ENCODE measurements at places on chromosomes 7 and 10.
A peak's percentile ranks its signal among the peaks of the same experiment; 100 is the strongest.

GRCh38 chr10:69629897-69630650, at the start of gene FAM241B:
Gene FAM241B (plus strand): TSS chr10:69630247. CDS start chr10:69631744, 1,497 bp downstream.
- DNase-seq, result peak; percentile 79

GRCh38 chr7:134024739-134025138, 102.4 kb upstream of the LRGUK start:
- DNase-seq, result no peak

DNA sequence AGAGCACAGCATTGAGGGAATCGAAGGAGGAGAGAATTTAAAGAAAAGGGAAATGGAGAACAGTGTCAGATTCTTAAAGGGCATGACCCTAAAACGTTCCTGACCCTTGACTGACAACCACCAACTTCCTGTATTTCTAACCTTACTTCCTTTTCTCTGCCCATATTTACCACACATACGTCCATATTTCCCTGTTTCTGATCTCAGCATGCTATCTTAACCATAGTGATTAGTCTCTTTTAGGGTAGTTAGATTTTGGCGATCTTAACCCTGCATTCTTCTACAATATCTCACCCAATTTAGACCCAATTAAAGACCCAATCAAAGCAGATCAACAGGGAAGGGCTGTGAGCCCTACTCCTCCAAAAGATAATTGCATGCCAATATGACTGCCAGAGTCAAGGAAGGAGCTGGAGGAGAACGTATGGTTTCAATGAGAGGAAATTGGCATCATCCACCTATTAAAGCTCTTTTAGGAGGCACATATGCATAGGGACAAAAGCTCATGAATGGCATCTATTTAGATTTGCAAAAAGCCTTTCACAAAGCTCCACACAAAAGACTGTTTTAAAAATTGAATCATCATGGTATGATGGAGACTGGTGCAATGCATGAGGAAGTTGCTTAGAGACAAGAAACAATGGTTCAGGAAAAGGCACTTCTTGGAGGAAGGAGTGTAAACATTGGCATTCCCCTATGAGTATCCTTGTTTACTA, 49.0 kb upstream of the ARHGAP12 start:
- DNase-seq, result no peak

- DNase-seq, result no peak
Observed at GRCh38 chr10:101859530-101859929, 15.9 kb upstream of the KCNIP2 start.

DNA sequence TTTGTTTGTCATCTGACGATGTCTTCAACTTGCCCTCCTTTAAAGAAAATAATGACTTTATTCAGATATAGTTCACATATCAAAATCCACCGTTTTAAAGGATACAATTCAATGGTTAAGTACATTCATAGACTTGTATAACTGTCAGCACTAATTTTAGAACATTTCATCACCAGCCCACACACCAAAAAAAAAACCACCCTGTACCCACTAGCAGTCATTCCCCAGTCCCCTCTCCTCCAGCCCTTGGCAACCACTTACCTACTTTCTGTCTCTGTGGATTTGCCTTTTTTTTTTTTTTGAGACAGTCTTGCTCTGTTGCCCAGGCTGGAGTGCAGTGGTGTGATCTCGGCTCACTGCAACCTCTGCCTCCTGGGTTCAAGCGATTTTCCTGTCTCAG, 5.3 kb upstream of the HILPDA start:
- no peak for DNase-seq

GRCh38 chr7:44101966-44102845, 1.9 kb upstream of the AEBP1 start:
- no peak for DNase-seq

DNA sequence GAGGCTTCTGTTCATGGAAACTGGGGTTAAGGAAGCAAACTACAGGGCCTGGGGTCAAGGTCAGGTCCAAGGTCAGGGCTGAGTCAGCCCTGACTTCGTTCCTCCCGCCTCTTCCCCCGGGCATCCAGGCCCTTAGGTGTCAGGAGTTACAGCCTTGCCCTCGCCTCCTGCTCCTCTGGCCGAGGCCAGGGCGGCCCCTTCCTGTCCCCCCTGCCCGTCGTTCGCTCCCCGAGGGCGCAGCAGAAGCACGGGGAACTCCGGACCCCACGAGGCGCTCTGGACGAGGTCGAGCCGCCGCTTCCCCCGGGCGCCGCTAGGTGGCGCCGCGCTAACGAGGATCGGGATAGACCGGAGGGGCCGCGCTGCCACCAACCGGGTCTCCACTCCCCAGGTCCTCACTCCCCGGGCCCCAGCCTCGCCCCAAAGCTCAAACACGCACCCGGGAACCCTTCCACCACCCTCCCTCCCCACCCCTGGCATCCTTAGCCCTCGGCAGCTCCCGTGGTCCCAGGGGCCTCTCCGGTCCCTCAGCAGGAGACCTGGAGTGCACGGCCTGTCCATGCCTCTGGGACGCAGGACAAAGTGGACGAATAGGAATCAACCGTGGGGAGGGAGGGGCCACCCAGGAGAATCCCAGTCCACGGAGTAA, 59.2 kb upstream of the MYL10 start:
- peak; percentile 62 for DNase-seq

GRCh38 chr7:51077987-51078370, 238.6 kb downstream of the COBL start:
- no peak for DNase-seq

DNA sequence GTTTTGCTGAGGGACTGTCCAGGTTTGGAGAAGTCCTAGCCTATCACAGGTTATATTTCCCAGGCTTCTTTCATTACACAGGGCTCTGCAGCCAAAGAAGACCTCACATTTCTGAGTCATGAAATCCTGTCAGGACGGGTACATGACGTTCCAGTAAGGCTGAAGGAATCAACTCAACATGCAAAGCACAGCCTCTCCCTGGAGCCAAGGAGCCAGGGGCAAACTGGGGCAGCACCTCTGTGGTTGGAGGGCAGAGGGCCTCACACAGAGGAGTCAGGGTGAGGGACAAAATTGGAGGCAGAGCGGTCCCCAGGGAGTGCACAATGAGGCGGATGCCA, 116.3 kb upstream of the GDF10 start:
- no peak for DNase-seq

DNA sequence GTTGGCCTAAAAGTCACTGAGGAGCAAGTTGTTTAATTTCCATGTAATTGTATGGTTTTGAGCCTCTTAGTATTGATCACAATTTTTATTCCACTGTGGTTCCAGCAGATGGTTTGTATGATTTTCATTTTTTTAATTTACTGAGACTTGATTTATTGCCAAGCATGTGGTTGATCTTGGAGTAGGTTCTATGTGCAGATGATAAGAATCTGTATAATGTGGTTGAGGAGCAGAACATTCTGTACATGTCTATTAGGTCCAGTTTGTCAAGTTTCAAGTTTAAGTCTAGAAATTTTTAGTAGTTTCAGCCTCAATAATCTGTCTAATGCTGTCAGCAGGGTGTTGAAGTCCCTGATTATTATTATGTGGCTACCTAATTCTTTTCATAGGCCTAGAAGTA, 22.7 kb upstream of the ZWINT start:
- no peak for DNase-seq

DNA sequence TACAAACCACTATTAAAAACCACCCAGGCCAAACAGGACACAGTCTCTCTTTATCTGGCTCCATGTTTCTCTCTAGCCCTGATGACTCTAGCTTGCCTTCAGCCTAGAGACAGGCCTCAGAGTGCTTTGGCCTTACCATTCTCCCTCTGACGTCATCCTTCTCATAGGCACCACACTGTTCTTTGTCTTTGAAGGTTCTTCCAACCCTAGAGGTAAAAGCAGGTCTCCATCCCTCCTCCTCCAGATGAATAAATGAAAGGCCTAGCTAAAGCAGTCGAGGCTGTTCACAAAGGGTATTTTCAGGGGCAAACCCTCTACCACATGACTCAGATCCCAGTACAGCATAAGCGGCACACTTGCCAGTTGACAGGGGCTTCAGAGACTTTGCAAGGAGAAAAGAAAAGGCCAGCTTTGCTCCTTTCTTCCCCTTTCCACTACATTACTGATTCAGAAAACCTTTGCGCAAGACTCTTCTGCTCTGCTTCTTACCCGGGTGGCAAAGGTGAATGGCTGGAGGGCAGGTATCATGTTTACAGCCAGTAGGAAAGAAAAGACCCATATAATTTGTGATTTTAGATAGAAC, 14.8 kb downstream of the NFE2L3 start:
- no peak for DNase-seq

- DNase-seq, result no peak
Observed at GRCh38 chr10:1920127-1920526, 182.8 kb upstream of the ADARB2 start.

- no peak for DNase-seq
Observed at GRCh38 chr7:47720141-47720906, 138.4 kb upstream of the TNS3 start.

GRCh38 chr10:60363187-60363586, 26.5 kb downstream of the ANK3 start:
- no peak for DNase-seq

DNA sequence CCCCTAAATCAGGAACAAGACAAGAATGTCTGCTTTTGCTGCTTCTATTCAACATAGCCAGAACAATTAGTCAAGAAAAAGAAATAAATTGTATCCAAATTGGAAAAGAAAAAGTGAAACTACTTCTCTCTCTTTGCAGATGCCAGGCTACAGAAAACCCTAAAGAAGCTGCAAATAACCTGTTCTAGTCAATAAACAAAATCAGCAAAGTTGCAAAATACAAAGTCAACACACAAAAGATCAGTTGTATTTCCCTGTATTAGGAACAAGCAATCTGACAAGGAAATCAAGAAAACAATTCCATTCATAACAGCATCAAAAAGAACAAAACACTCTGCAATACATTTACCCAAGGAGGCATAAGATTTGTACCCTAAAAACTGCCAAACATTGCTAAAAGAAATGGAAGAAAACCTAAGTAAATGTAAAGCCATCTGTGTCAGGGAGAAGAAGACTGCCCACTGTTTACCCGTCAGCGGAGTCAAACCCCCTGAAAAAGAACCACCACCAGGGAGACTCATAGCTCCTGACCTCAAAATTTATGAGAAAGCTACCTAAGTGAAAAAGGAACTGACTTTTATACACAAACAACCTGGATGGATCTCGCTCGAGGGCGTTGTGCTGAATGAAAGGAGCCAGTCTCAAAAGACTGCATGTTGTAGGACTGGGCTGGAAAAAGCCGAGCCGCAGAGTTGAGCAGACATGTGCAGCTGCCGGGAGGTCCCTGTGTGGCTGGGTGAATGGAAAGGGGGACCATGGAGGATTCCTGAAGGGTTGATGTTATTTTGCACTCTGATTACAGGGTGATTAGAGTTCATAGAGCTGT, 263.1 kb downstream of the MAD1L1 start:
- no peak for DNase-seq

- DNase-seq, result no peak
Observed at GRCh38 chr7:47693216-47693615, 111.3 kb upstream of the TNS3 start.

DNA sequence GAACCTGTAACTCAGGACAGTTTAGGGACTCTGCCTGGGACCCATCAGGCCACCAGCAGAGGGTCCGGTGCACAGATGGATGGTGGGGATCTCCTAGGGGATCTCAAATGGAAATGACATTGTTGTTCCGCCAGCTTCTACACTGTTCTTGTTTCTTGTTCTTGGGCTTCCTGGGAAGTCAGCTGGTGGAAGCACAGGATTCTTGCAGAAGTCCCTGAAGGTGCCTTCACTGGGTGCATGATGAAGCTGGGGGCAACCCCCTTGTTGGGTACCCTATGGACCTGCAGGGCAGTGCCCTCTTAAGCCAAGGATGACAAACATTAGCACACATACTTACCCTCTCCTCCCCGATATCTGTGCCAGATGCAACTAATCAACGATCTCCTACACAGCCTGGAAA, 18.6 kb downstream of the SFTPD start:
- DNase-seq, result no peak

GRCh38 chr7:78479348-78479747, 680.8 kb downstream of the PHTF2 start:
- DNase-seq, result no peak

DNA sequence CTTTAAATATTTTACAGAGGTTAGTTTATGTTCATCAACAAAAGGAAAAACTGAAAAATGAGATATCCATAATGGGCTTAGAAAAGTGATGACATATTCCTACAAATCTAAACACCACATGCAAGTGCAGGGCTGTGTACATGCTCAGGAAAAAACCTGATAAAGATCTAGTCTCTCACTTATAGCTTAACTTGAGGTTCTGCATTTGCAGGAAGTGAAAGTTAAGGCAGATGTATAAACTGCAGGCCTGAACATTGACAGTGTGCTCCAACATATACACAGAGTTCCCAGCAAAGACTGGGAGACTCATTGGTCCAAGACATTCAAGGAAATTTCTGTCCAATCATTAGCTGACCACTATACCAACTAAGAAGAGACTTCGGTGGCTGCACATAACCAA, 63.8 kb upstream of the RET start:
- no peak for DNase-seq

GRCh38 chr7:31310321-31310935, 30.1 kb downstream of the NEUROD6 start:
- DNase-seq, result no peak

GRCh38 chr10:114195079-114195478, 15.9 kb downstream of the TDRD1 start:
- no peak for DNase-seq

DNA sequence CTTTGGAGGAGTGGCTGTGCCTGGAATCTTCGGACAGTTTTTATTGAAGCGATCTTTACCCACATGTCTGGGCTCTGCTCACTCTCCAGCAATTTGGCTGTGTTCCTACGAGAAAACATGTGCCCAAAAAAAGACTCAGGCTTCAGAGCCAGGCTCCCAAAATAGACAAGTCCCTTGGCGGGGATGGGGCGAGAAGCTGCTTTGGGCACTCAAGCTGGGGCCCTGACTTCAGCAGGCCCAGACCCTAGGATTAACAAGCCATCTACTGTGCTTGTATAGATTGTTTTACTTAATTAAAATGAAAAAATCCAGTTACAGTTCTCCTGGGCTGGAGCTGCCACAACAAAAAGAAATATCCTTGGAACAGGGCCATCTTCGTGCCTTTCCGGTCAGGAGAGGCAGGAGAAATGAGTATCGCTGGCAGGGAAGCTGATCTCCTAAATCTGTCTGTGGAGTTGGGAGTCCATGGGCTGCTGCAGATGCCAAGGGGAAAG, 51.4 kb upstream of the PDCD4 start:
- DNase-seq, result no peak

GRCh38 chr10:24451325-24451820, 242.4 kb downstream of the KIAA1217 start:
- no peak for DNase-seq

GRCh38 chr10:75492173-75492925, 60.9 kb downstream of the LRMDA start:
- DNase-seq, result no peak

- no peak for DNase-seq
Observed at GRCh38 chr10:34804306-34804705, 10.8 kb downstream of the PARD3 start.

GRCh38 chr7:155188357-155188756, 109.3 kb upstream of the INSIG1 start:
- no peak for DNase-seq

- DNase-seq, result no peak
Observed at GRCh38 chr7:128103498-128104107, 72.4 kb upstream of the LRRC4 start.

Measured in NCI-H2081 (cell line).